AG20443 (cell line): ENCODE measurements at places on chromosomes 3 and 15.

- no peak for DNase-seq
Observed at GRCh38 chr15:69515508-69515907, 62.9 kb downstream of the RPLP1 start.

DNA sequence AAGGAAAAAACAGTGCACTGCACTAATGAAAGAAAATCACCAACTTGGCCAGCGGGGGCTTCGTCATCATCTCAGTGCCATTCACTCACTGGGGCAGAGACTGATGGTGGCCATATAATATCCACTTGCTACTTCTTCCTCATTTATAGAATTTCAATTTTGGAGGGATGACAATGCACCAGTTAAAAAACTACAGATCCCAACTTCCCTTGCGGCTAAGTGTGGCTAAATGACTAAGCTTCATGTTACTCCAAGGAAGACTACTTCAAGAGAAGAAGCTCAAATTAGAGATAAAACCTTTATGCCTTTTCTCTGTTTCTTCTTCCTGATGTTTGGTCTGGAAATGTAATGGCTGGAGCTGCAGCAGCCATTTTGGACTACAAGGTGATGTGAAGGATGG, 38.8 kb downstream of the NGLY1 start:
- DNase-seq: no peak

DNA sequence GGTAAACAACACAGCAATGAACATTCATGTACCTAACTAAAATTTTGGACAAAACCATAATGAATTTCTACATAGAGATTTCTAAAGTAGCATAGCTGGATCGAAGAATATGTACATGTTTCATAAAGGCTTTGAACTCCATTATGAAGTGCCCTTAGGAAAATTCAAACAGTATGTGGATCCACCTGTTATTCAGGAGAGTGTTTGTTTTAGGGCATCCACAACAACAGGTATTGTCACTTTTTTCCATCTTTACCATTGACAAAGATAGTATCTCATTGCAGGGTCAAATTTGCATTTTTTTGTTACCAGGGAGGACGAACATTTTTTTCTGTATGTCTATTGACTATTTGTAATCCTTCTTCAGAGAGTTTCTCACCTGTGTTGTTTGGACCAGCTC, 75.0 kb downstream of the COL6A5 start:
- DNase-seq: no peak

DNA sequence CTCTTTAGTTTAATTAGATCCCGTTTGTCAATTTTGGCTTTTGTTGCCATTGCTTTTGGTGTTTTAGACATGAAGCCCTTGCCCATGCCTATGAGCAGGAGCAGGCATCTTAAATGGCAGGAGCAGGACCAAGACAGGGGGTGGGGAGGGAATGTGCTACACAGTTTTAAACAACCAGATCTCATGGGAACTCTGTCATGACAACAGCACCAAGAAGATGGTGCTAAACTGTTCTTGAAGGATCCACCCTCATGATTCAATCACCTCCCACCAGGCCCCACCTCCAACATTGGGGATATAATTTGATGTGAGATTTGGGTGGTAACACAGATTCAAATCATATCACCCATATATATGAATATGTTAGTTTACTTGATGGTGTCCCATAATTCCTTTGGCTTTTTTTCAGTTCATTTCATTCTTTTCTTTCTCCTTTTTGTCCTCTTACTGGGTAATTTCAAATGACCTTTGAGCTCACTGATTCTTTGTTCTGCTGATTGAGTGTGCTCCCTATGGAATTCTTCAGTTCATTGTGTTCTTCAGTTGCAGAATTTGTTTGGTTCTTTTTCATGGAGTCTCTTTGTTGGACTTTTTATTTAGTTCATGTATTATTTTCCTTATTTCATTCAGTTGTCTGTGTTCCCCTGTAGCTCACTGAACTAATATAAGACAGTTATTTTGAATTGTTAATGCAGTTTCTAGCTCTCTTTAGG, 62.6 kb downstream of the DOCK3 start:
- no peak for DNase-seq

GRCh38 chr3:190617185-190617584, 103.3 kb downstream of the IL1RAP start:
- DNase-seq: no peak

- no peak for DNase-seq
Observed at GRCh38 chr3:141275973-141276372, 44.3 kb downstream of the PXYLP1 start.

- no peak for DNase-seq
Observed at GRCh38 chr3:185968168-185968567, 30.4 kb upstream of the TRA2B start.

DNA sequence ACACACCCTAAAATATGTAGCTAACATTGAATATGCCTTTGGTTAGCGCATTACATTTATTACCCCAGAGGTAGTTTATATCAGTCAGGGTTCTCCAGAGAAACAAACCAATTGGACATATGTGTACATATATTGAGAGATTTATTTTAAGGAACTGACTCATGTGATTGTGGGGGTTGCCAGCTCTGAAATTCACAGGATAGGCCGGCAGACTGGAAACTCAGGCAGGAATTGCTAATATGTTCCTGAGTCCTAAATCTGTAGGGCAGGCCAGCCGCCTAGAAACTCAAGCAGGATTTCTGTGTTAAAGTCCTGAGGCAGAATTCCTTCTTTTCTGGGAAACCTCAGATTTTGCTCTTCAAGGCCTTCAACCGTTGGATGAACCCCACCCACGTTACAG, 189.7 kb downstream of the CDIN1 start:
- DNase-seq: no peak

- DNase-seq: no peak
Observed at GRCh38 chr3:64673159-64673715, 14.6 kb downstream of the ADAMTS9 start.

GRCh38 chr3:194285850-194286197, 65.3 kb downstream of the CPN2 start:
- peak; percentile 30 for DNase-seq

DNA sequence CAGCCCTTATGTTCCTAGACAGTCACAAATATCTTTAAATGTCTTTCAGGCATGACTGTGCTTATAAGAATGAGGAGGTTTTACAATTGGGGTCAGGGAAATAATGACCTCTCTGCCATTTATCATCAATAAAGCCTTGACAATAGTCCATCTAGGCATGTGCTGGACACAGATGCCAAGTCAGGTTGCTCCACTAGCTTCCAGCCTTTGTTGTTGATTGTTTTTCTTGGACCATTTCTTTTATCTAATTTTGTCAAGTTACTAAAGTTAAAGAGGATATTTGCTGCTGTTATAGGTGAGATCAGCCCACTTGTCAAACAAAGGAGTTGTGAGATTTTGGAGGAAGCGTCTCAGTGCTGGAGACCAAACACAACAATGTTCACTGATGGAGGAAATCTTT, 628.0 kb downstream of the ROBO2 start:
- DNase-seq: no peak

DNA sequence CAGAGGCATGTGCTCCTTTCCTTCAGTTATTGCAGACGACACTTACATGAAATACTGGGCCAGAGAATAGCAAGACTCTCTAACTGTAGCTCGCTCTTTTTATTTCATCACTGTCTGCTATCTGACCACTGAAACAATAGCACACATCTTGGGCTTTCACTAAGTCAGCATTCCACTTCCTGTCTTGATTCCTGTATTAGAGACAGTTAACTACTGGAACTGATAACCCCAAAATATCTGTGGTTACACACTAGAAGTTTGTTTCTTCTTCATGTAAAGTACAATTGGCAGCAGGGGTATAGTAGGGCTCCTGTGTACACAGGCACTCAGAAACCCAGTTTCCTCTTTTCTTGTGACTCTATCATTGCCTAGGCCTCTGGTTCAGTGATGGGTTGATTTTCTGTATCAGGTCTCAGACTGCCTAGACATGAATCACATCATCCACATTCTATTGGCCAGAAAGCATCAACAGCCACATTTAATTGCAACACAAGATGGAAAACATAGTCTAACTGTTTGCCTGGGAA, 230.2 kb upstream of the CD96 start:
- DNase-seq: no peak

DNA sequence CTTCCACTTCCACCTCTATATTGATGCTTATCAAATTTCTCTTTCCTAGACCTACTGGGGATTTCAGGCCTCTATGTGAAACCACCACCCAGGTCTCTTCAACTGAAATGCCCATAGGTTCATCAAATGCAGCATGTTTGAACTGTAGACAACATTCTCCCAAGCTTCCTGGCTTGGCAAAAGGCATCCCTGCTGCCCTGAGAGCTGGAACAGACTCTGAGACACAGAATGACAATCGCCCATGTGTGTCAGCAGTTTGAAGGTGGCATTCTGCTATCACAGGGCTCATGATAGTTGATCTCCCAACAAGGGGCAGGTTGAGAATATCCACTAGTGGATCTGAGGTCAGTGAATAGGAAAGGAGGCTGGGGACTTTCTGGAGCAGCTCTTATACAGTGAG, 200.7 kb downstream of the RPLP1 start:
- no peak for DNase-seq

GRCh38 chr3:94512876-94513275, 450.0 kb downstream of the NSUN3 start:
- no peak for DNase-seq

DNA sequence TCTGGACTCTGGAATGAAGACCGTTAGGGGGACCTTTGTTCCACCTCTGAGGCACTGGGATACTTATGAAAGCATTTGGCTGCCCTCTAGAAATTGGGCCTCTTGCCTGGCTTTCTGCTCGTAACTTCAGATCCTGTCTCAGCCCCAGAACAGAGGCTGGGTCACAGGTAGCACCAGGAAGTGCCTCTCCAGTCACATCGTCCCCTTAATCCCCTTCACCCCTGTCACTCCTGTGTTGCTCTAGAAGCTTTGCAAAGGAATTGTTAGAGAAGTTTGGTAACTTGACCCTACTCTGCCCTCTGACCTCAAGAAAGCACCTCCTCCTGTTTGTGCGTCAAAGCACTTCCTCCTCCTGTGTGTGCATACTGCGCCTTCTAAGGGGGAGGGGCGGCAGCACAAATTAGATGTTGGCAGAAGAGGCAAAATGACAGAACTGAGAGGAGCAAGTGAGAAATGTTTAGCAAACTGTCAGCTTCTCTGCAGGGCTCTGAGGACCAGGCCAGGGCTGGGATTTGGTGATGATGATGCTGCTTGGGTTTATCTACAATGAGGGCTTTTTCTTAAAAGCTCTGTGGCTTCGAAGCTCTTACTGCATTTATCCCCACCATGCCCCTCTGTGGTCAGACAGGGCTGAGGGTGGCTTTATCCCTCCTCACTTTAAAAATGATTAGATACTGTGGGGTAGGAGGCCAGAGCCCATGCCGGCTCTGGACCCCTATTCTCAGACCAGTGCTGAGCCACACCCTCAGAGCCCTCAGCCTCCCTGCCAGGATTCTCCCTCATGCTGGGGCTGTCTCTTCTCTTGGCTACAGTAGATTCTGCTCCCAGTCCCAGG, 76.2 kb downstream of the LARS2 start:
- no peak for DNase-seq

- no peak for DNase-seq
Observed at GRCh38 chr3:179565496-179565895, 2.8 kb downstream of the ACTL6A start.

DNA sequence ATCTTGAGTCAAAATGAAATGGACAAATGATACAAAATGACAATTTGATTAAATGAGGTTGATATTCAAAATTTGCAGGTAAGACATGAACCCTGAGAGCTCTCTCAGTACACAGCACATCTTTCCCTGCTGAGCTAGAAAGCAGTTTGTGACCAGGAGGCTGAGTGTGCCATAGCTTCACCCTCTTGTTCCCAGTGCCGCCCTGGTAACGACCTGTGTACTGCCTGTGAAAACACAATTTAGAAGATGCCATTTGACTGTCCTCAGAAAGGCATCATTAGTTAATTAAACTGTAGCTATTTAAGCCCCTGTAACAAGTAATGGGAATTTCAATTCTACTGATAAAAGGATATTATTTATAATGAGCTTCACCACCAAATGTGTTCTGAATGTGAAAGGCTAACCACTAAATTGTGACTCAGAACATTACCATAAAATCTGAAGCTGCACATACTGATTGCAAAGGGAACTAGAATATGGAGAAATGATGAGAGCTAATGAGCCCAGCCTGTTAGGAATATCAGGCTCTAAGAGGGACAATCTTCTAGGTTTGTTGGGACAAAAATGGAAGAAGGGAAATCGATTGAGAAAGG, 212.9 kb upstream of the ARPP21 start:
- no peak for DNase-seq

GRCh38 chr3:39519103-39519502, 51.6 kb downstream of the MOBP start:
- DNase-seq: no peak

DNA sequence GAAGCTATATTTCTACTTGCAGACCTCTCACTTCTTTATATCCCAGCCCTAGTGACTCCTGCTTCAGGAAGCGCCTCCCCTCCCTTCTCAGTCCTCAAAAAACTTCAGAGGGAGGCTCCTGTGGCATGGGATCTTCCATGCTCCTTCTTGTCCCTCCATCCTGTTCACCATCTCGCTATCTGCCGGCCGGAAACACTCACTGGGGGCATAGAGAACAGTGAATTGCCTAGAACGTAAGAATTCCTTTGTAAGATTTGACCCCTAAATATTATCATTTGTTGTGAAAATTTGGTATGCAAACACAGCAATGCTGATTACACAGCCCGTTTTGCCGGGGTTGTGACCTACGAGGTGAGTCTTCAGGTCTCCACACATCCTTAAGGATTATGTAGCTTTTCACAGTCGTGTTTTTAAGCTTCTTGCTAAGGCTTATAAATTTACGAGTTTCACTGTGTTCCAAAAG, 218.7 kb upstream of the ATP10A start:
- no peak for DNase-seq

- DNase-seq: peak; percentile 61
Observed at GRCh38 chr15:98063315-98063714, 102.8 kb downstream of the ARRDC4 start.

DNA sequence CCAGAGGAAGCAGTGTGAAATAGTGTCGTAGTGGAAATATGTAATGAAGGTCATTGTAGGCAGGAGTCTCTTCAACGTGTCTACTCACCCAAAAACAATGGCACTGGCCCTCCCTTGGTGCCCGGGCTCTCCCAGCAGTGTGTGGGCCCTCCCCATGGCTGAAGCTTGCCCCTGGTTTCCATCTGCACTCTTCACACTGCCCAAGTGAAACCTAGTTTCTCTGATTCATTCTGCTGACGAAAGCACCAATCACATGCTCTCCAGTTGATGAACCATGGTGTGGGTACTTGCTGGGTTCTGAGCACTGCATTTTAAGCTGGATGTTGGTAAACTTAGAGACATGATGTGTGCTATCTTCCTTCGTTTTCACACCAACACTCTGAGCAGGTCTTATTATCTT, 61.0 kb upstream of the AGBL1 start:
- no peak for DNase-seq

DNA sequence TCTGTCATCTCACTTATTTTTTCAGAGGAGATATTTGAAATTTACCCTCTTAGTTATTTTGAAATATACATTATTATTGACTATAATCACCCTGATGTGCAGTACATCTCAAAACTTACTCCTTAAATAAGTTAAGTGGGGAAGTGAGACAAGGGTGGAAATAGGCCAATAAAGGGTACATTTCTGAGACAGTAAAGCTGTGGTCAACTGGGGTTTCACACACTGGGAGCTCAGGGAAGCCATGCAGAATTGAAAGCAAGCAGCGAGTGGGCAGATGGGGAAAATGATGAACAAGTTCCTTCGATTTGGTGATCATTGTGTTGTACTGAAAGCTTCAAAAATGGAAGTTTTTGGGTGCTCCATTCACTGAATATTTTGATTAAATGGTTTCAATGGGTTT, 21.6 kb upstream of the MOBP start:
- no peak for DNase-seq
